H1 (cell line): ENCODE measurements at places on chromosomes 12 and 14. TPM values are rescaled to one million over a fixed set of nuclear protein-coding genes. Genes with fewer than 3 reads are reported as not detected.

CYP46A1 gene
- total RNA-seq: 0.71 and 1.3 TPM in 2 replicates

- DNase-seq: no peak
Observed at GRCh38 chr12:30726647-30727046, 28.1 kb downstream of the CAPRIN2 start.

GRCh38 chr14:74656964-74657363 is 44.9 kb upstream of the LTBP2 start:
- DNase-seq: no peak

DNA sequence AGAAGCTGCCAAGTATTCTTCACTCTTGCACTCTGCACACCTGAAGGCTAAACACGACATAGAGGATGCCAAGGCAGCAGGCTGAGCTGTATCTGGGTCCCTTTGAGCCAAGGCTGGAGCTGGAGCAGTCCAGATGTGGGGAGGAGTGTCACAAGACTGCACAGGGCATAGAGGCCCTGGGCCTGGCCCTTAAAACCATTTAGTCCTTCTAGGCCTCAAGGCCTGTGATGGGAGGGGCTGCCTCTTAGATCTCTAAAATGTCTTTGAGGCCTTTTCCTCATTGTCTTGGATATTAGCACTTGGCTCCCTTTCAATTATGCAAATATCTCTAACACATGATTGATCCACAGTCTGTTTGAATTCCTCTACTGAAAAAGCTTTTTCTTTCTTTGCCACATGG is 28.0 kb upstream of the C14orf132 start:
- DNase-seq: no peak

GRCh38 chr14:94571950-94572349 is 9.3 kb upstream of the SERPINA5 start:
- no peak for DNase-seq

DNA sequence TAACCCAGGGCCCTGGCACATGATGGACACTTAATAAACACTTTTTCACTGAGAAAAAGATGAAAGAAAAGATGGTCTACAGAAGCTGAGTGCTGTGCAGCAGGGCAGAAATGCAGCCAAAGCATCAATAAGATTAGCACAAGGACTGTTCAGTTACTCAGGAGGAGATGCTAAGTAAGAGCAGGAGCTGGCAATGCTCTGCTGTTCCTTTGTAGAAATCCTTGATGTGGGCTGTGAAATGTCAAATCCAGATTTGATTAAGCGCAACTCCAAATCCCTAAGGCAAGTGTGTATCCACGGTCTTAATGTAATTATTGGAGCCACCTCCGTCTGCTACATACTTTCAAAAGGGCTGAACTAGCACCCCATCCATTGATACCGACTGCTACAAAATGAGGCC is 151.8 kb upstream of the BTG1 start:
- no peak for DNase-seq

EXOC3L4 gene
- 0.45 TPM in 1 of 2 replicates, not detected in the other for total RNA-seq

DNA sequence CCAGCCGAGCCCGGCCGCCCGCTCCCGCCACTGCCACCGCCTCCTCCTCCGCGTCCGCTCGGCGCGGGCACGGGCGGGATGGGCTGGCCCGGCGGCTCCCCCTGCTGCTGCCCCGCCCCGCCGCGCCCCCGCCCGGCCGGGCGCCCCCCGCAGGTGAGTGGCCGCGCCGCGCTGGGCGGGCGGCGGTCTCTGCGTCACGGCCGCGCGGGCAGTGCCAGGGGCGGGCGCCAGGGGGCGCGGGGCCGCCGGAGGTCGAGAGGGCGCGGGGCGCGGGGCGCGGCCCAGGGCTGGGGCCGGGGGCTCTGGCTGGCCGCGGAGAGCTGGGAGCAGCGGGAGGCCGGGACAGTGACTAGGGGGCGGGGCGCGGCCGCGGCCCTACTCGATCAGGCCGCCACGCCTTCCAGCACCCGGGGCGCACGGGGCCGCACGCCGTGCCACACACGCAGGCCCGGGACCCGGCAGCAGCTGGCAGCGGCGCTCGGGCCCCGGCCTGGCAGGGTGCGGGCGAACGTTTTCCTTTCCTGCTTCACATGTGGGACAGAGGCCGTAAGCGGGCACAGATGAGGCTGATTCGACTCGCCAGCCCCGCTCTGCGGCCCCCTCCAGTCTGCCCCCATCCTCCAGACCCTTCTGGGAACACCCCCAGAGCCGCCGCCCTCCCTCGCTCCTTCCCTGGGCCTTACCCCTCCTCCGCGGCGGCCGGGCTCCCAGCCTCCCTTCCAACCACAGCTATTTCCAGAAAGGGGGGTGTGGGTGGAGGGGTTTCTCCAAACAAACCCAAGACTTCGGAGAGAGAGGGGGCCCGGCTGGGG is 2.4 kb upstream of the TNS2 start:
- DNase-seq: peak; percentile 83

GRCh38 chr12:132766380-132767085 is 4.9 kb upstream of the ANKLE2 start:
- DNase-seq: no peak

DNA sequence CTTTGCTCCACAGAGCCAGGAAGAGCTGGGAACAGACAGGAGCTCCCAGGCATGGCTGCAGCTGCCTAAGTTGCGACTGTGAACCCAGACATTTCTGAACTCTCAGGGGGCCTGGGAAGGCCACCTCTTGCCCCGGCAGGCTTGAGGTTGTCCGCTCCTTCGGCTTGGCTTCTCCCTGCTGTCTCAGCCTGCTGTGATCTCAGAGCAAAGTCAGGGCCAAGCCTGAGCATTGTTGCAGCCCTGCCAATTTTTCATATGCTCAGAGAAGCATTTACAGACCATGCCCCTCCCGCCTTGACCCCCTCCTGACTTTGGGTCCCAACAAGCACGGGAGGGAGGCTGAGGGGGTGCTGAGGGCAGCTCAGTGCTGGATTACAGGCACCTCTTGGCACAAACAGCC is 1439.1 kb upstream of the FLRT2 start:
- no peak for DNase-seq

GRCh38 chr12:58877243-58877743 is 43.0 kb downstream of the LRIG3 start:
- no peak for DNase-seq

- no peak for DNase-seq
Observed at GRCh38 chr12:77940567-77940966, 109.9 kb downstream of the NAV3 start.

CRIP1 gene
- 1.2 and 2.4 TPM in 2 replicates for total RNA-seq

PABPN1 gene
- total RNA-seq: 300 and 312 TPM in 2 replicates

ADSS1 gene
- 7.9 and 8.9 TPM in 2 replicates for total RNA-seq

GRCh38 chr14:95229749-95230148 is 72.4 kb upstream of the DICER1 start:
- no peak for DNase-seq

DNA sequence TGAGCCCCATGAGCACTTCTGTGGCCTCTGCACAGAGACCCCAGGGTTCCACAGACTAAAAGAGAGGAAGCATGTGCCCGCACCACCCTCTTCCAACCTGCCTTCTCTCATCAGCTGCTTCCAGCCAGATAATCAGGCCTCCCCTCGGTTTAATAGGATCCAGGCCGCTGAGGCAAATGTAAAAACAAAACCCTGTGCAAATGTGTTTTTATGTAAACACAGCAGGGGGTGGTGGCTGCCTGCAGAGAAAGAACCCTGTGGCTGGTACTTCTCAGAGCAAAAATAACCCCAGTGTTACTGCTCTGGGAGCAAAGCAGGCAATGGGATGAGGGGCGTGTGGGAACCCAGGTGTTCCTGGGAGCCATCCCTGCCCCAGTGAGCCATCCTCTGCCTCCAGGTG is 46.2 kb downstream of the WSCD2 start:
- no peak for DNase-seq

DNA sequence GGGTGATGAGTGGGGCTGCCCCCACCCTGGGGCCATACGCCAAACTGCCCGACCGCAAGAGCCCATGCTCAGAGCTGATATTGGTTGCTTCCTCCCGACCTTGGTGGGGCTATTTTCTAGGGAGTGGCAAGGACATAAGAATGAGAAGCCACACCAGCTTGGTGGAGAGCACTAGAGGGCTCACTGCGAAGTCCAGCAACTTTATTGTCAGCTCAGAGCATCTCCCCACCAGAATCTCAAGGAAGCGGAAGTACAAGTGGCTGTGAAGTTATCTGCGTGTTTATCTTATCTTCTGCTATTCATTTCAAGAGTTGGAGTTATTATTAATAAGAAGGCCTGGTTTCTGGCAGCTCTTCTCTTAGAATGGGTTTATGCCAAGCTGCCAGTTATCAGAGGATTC is 4.9 kb upstream of the PLXNC1 start:
- no peak for DNase-seq

- no peak for DNase-seq
Observed at GRCh38 chr14:77076113-77076631, 21.9 kb upstream of the CIPC start.

GRCh38 chr14:89866458-89866857 is 88.1 kb downstream of the EFCAB11 start:
- no peak for DNase-seq

DNA sequence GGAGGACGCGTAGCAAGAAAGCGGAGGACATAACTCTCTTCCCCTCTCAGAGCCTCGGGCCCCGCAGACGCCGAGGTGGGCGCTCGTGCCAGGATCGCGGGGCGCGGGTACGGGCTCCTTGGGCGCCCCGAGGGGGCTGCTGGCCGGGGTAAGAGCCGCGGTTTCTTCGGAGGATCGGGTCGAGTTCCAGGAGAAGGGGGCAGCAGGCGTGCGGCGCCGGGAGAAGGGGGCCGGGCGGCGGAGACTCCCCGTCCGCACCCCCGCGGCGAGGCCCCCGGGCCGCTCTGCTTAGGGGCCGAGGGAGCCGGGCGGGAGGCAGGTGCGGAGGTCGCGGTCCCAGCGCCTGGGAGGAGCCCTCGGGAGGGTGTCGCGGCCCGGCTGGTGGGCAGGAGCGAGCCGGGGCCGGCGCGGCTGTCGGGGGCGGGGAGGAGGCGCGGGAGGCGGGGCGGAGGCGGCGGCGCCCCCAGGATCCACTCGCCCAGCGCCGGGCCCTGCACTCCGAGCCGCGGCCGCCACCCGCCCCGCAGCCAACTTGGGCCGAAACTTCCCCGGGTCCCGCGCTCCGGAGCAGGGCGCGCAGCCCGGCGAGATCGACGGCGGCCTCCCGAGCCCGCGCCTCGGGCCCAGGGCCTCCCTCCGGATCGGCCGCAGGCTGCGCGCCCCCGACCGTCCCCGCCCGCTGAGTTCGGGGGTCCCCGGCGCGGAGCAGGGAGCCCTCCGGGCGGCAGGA is 64.4 kb downstream of the FBXL14 start:
- no peak for DNase-seq

TULP3 gene
- 18.4 and 21.7 TPM in 2 replicates for total RNA-seq

DNA sequence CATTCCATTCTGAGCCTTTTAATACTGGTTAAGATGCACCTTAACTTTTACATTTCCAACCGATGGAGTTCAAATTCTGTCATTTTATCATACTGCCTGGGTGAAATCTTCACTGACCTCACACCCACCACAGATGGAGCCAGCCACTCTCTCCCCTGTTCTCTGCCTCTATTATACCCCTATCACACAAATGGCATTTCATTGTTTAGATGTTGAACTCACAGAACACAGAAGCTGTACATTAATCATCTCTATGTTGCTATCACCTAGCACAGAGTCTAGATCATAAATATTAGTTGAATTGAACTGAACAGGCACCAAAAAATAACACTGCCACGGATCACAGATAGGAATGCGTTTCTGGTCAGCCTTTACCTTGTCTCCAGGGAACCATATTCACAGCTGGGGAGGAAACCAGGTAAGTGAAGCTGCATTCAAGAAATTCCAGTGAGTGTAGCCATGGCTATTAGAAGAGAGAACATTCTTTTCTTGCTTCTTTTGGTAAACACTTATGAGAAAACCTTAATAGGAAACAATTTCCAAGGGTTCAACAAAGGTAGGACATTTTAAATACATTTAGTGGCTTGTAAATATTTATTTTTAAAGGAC is 194.9 kb upstream of the RMST start:
- no peak for DNase-seq
